ENCODE measurements at places on chromosomes 6 and 20.
A peak's percentile ranks its signal among the peaks of the same experiment; 100 is the strongest.

DNA sequence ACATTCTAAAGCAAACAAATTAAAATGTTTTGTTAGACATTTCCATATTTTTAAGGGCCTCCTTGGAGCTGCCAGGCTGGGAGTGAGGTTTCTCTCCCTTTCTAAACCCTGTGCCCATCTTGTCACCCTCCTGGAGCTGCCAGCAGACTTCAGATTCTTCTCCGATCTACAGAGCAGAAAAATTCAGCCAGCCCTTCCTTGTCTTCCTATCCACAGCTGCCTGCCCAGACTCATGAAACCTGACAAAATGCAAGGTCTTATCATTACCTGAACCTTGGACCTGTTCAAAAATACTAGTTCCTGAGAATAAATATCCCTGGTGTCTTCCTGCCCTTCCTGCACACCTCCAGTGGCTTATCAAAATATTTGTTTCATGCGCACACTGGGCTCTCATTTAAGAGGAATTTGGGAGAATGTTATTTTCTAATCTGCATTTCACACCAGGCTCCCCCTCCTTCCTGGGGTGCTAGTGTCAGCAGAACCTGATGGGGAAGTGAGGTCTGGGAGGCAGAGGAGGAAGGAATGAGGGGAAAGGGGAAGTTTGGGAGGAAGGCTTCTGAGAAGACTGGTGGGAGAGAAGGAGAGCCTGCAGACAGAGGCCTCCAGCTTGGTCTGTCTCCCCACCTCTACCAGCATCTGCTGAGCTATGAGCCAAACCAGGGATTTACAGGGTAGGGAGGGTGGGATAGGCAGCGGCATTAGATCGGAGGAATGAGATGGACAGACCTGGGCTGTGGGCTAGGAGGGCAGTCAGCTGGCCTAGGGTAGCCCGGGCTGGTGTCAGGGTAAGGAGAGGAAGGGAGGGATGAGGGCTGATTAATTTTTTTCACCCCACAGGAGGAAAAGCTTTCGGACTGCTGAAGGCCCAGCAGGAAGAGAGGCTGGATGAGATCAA is at the start of gene AIF1:
TSS of gene AIF1 (plus strand) at position 551 of the 895 bp plus-strand sequence. CDS start at position 647, 96 bp downstream.
- no peak for DNase-seq

DNA sequence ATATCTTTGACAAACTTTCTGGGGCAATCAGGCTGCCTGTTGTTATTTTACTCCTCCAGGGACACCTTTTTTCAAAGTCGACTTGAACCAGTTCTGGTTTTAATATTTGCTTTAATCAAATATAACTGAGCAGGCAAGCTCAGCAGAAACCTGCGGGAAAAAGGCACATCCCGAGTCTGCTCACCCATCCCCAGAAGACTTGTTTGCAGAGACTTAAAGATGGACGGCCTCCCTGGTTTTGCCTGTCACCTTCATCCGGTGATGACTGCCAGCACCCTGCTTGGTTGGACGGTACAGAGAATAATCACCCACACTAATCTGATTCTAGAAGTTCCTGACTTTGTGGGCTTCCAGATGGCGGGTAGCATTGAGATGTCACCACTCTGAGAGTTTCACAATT is 36.8 kb downstream of the PPP1R3G start:
- DNase-seq: no peak

DNA sequence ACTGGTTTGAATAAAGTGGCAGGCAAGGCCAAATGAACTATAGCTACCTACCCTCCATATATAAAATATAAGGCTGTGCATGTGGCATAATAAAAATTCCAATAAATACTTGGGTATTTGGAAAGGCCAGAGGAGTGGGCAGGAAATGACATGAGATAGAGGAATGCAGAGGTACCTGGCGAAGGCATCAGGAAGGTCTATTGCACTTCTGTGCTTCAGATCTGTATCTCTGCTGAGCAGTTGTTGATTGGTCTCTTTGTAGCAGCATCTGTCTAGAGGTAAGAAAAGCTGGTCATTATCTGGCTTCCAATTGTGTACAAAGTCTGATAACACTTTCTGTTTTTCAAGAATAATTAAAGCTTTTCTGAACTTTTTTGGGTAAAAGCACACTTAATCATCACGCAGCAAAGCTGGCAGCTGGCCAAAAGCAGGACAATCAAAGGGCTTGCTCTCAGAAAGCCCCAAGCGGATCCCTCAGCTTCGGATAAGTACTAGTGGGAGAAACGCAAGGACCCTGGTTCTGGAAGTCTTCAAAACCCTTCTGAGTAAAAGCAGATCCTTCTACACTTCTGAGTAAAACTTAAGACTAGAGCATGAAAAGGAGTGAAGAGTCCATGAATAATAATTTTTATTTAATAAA is 120.1 kb upstream of the TCF21 start:
- no peak for DNase-seq

- no peak for DNase-seq
Observed at GRCh38 chr6:139447656-139447975, 73.2 kb upstream of the CITED2 start.

- peak; percentile 86 for DNase-seq
Observed at GRCh38 chr20:24507182-24507853, 37.9 kb downstream of the SYNDIG1 start.

DNA sequence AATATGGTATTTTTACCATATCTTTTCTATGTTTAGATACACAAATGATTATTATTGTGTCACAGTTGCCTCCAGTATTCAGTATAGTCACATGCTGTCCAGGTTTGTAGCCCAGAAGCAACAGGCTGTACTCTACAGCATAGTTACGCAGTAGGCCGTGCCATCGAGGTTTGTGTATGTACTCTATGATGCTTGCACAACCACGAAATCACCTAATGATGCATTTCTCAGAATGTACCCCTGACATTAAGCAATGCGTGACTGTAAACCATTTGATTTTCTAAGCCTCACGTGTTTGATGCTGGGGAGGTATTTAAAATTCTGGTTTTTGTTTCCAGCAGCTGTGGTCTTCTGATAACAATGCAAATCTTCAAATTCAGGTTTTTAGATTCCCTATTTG is 207.6 kb downstream of the UST start:
- no peak for DNase-seq

DNA sequence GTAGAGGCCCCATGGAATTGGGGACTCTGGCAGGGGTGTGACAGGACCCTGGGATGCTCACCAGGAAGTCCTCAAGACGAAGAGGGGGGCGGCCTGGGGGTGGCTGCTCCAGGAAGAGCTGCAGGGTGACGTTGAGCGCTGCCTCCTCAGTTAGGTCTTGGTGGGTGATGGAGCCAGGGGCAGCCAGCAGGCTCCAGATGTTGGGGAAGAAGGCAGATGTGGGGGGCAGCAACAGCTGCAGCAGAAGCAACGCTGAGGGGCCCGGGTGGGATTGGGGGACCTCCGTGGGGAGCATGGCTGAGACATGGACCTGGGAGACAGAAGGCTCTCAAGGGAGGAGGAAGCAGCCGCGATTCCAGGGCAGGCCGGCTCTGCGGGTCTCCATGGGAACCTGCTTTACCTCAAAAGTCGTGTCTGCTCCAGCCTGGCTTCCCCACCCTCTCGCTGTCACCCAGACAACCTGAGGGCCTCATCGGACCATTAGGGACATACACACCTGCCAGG is 591 bp downstream of the VWA7 start:
- DNase-seq: no peak

GRCh38 chr20:23680146-23680545 is 8.7 kb downstream of the CST4 start:
- DNase-seq: no peak

GRCh38 chr6:170263410-170263809 is 27.5 kb downstream of the DLL1 start:
- no peak for DNase-seq

DNA sequence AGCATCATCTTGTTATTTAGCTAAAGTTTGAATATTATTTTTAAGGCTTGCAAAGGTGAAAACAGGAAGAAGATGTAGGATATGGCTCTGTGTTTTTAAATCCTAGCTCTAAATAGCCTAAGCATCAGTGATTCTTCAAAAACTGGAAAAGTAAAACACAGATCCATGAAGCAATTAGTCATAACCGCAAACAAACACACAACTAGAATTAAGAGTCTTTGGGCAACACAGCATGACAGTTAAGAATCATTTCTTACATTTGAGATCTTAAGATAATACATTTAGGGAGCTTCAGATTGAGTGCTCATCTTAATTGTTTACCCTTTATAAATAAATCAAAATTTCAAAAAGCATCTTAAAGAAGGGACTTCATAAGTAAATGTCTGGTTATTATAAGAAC is 115.8 kb upstream of the MAP7 start:
- no peak for DNase-seq

DNA sequence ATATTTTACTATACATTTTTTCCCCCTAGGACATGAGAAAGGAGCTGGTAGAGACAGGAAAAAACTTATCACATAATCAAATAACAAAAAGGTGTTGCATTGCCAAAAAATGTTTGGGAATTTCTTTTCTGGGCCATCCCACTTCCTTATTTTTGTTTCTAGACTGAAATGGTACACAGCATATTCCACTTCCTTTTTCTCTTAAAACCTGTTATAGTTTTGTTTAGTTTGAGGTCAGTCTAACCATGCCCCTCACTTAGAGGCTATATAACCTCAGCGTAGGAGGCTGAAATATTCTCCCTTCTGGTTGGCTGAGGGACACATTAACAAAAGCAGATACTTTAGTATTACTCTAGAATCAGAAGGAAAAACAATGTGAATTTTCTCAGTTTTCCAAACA is 323.9 kb downstream of the GJA1 start:
- no peak for DNase-seq

GRCh38 chr6:108074359-108075144 is at the start of gene OSTM1:
OSTM1 (minus strand) TSS chr6:108074741; CDS start chr6:108074651, 90 bp downstream.
- DNase-seq: peak; percentile 95

- DNase-seq: no peak
Observed at GRCh38 chr6:38805127-38805655, 90.1 kb downstream of the DNAH8 start.

- no peak for DNase-seq
Observed at GRCh38 chr20:64039293-64040160, 3.5 kb downstream of the C20orf204 start.

GRCh38 chr20:35884541-35884865 is 69.8 kb downstream of the SCAND1 start:
- DNase-seq: no peak

DNA sequence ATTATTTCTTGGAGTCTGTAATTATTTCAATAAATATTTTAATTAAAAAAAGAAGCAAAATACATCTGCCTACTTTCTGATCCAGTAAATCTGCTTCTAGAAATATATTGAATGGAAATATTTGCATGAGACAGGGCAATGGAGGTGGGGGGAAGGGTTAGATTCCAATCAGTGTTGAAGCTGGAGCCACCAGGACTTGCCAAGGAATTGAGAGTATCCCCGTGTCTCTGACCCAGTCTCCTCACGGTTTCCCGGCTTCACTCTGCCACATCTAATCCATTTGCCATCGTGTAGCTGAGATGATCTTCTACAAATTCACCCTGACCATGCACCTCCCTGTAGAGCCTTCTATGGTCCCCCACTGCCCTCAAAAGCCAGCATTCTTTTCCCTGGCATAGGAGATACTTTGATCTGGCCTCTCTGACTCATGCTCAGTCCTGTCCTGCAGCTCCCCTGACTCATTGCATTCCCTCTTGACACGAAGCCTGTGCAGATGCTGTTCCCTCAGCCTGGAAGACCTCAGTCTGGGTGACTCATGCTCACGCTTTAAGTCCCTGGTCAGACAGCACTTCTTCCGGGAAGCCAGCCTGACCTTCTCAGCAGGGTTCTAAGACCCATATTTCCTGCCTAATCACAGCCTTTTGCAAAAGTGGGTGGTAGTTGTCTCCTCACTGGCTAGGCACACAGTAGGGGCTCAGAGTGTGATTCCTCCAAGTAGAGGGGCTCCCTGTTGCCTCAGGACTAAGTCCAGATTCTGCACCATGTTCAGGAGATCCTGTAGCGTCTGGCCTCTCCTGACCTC is 23.0 kb upstream of the FKBP1A start:
- DNase-seq: no peak

DNA sequence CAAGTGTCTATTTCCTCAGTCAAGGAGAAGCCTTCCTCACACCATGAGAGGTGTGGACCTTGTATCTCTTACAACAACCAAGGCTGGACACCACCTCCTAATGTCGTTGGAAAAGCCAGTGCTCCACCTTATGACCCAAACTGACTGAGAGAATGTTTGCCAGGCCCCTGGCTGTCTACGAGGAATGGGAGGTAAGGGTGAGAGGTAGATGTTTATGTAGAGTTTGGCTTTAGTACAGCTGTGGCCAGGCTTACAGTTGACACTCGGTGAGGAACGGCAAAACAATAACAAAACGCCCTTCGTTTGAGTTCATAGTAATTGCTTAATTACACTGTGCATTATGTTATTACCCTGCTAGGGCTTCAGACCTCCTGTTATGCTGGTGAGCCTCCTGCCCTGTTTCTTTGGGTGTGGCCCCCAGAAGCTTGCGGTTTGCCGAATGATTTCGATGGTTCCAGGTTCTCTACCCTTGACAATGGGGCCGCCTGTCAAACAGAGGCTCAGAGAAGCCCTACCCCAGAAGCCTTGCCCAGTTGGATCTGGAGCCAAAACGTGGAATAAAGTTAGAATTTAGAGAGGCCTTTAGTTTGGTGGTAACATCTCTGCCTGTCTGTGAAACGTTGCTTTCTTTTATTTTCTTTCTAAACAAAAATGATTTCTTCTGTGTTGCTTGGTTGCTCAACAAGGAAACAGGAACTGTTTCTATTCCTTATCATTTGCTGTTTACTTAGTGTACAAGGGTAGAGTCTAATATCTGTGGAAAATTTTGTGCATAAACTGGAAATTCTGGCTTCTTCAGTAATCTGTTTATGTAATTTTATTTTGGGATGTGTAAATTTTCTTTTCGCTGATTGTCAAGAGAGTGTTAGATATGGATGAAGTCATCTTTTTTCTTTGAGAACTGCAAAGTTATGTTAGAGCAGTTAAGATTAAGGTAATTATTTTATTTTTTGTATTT is 60.4 kb upstream of the FOXQ1 start:
- DNase-seq: no peak

DNA sequence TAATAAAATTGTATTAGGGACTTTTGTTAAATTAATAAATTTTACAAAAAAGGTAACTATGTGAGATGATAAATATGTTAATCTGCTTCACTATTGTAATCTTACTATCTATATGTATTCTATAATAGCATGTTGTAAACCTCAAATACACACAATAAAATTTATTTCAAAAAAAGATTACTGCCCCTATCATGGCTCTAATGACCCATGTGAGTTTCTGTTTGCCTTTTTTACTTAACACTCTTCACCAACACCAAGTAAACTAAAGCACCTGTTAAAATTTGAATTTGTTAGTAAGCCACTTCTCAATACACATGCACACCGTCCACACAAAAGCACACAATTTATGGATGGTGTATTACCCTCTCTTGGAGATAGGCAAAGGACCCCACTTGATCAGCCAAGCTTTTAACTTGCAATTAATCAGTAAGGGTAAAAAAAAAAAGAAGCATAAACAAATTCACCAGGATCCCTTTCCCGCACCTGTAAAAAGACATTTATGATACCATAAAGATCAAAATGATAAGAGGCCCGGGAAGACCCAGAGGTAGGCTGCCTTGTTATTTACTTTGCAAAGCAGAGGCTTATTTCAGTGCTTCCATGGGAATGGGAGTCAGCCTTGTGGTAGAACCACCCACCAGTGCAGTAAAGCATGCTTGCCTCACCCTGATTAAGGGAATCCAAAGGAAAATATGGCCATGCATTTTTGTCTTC is 28.6 kb upstream of the PKHD1 start:
- DNase-seq: no peak

- no peak for DNase-seq
Observed at GRCh38 chr6:41672816-41673703, 34.8 kb downstream of the MDFI start.

- no peak for DNase-seq
Observed at GRCh38 chr6:52582446-52582845, 5.6 kb upstream of the TRAM2 start.

Data from thymus (tissue), 14 donors.